ENCODE measurements at places on chromosomes 4 and X.

DNA sequence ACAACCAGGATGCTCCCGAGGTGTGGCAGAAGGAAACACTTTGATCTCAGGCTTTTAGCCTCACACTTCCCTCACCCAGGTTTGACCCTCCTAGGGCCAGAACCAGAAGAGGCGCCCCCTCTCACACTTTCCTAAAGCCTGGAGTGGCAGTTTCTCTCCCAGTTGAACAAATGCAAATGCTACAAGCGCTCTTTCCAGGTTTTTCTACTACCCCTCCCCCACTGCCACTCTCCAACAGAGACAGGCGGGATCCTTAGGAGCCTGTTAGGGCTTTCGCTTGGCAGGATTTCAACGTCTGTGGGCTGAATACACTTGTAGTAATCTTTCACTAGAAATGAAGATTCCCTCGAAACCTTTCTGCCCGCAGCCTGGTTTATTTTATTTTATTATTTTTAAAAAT, 2.4 kb downstream of the TSC22D3 start:
- DNase-seq: no peak

DNA sequence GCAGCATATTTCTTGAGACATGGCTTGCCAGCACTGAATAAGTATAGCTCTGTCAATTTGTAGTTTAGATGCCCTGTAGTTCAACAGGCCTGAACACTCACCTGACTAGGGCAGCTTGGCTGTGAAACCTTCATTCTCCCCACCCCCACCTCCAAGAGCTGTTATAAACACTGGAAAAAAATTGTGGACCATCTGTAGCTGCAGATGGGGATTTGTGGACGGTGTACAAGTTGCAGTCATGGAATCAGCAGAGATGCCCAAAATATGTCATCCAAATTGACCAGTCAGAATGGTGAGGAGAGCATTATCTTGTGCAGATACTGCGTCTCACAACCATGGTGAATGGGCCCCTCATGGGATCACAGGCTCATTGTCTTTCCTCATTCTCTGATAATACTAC, 76.2 kb upstream of the PAQR3 start:
- DNase-seq: no peak

- DNase-seq: no peak
Measured at GRCh38 chrX:70052895-70053615, 3.3 kb upstream of the AWAT2 start.

DNA sequence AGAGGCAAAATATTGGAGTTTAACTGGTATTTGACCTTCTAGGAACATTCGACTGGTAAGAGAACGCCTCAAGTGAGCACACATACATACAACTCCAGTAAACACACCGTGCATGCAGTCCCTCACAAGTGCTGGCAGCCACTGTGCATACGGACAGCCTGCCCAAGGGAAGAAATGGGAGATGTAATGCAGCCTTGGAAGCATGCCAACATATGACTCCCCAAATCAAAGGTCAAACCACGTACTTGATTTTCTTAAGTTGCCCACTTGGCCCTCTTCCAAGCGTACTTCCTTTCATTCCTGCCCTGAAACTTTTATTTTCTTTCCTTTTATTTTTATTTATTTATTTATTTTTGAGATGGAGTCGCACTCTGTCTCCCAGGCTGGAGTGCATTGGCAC, 206.6 kb downstream of the SPRY1 start:
- DNase-seq: no peak

DNA sequence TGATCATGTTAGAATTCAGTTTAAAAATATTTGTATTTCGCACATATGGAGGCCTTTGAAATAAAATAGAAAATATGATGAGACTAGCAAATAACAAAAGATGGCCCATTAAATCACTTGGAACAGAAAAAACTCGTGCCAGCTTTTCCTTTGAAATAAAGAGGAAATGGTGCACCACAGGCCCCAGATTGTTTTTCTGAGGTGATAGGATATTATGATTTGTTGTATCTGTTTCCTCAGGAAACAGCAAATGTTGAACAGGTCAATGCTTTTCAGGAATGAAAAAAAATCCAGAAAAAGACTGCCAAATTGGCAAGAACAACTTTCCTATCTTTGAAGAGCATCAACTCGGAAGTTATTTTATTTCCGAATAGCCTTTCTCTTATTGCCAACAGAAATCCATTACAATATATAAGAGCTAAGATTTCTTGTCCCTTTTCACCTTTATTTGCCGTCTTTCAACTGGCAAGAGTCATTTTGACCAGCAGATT, at the start of gene SMR3B:
Gene SMR3B (plus strand): TSS at position 441 of the 491 bp plus-strand sequence. CDS start 1,380 bp downstream, outside the sequence.
- no peak for DNase-seq

- no peak for DNase-seq
Measured at GRCh38 chrX:155959018-155959587, 38.4 kb upstream of the IL9R start.

DNA sequence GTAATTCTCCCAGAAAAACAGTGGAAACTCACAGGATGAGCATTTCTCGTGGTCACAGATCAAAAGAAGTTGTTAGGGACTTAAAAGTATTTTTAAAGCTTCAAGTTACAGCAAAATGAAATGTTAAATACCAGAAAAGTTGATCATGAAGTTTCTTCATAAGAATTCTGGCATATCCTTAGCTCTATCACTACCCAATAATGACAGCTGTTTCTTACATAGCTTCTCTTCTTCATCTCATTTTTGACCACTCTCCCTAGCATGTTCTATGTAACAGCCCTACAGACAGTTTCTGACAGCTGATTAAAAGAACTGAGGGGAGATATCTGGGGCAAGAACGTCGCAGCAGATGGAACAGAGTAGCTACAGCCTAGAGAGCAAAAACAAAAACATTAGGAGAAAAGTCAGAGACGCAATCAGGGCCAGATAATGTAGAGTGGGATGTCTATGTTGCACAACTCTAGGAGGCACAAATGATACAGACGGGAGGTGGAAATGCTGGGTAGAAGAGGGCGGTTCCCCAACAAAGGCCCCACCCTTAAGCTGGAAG, 108.7 kb downstream of the CORIN start:
- DNase-seq: no peak

- no peak for DNase-seq
Measured at GRCh38 chr4:129604632-129605255, 508.8 kb downstream of the C4orf33 start.

- DNase-seq: no peak
Measured at GRCh38 chr4:55553441-55554201, 6.9 kb upstream of the CLOCK start.

- no peak for DNase-seq
Measured at GRCh38 chr4:37243051-37243450, 1.5 kb upstream of the NWD2 start.

DNA sequence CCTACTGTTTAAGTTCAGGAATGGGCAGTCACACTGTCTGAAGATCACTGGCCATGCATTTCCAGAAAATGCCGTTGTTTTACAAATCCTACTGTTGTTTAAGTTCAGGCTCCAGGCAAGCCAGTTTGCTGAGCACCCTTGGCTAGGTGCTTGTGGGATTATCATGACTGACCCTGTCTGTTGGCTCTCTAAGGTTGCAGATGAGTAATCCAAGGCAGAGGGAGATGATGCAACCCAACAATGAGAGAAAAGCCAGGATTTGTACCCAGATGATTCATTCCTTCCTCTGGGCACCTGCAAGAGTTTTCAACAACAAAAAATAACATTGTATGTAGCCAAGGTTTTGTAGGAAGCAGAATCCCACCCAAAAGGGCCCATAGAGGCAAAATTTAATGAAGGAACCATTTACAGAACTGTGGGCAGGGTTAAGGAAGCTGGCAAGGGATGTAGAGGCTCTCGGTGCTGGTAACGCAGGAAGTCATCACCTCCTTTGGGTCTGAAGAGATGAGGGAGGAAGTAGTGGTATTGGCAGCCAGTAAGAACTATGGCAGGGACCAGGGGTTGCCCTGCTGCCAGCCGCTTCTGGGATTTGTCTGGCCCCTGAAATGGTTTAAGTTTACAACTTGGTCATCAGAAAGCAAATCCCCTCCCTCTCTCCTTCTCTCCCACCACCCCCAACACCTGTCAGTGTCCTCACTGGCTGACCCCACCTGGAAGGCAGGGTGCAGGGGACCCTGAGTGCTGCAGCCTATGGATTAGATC, 54.8 kb downstream of the MSX1 start:
- DNase-seq: no peak

DNA sequence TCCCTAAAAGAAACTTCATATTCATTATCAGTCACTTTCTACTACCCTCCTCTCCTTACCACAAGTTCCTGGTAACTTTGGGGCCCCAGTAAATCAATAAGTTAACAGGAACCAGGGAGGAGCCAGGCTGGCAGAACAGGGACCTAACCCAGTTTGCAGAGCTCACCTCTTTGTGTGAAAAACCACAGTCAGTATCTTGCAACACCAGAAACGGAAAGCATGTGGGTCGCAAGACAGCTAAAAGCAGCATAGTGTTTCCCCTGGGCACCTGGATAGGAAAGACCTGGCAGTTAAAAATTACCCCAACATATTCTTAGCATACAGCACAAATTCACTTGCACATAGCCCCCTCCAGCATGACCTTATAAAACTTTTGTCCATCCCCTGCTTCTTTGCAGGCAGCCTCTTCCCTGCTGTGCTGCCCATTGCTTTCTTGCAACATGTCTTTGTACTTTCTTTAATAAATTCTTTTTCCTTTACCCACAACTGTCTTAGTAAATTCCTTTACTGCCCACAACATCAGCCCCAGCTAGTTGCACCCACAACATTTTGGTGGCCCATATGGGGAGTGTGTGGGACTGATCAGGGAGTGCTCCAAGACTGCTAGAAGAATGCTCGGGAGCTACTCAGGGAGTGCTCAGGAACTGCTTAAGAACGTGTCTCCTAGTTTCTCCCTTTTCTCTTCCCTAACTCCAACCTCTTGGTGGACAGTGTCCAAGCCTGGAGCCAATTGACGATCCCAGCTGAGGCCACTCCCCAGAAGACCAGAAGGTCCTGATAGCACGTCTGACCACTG, 83.4 kb downstream of the MSN start:
- DNase-seq: no peak

DNA sequence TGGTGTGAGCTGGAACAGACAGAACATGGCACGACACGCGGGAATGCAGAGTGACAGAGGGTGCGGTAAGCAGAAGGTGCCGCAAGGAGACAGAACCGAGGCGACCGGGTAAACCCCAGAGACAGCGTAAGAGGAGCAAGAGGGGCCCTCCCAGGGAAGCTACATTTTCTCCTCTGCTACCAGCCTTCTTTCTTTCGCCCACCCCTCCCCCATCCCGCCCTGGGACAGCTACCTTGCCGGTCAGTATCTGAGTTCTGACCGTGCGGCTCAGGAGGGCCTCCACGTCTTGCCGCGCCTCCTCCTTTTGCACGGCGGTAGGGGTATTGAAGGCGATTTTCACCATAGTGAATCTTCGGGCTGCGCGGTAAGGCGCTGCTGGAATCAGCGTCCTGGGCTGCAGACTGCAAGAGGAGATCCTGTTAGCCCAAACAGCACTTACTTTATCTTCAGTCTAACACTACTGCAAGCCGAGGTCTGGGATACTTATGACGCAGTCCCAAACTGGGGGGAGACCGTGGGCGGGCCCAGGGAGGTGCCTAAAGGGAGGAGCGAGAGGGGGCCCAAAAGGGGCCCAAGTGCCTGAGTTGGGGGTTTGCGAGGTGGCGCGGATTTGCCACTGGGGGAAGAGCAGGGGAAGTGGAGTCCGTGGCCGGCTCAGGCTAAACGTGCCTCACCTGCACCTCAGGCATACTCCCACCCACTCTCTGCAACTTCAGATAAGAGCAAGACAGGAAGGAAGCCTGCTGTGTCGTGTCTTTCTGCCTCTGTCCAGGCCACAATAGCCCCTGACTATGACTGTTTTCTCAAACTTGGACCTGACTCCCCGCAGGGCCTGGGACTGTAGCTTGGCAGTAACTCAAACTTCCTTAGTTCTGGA, at the start of gene ITM2A:
Gene ITM2A (minus strand): TSS at position 462 of the 877 bp plus-strand sequence. CDS start 119 bp downstream, at position 343.
- DNase-seq: peak; percentile 23

DNA sequence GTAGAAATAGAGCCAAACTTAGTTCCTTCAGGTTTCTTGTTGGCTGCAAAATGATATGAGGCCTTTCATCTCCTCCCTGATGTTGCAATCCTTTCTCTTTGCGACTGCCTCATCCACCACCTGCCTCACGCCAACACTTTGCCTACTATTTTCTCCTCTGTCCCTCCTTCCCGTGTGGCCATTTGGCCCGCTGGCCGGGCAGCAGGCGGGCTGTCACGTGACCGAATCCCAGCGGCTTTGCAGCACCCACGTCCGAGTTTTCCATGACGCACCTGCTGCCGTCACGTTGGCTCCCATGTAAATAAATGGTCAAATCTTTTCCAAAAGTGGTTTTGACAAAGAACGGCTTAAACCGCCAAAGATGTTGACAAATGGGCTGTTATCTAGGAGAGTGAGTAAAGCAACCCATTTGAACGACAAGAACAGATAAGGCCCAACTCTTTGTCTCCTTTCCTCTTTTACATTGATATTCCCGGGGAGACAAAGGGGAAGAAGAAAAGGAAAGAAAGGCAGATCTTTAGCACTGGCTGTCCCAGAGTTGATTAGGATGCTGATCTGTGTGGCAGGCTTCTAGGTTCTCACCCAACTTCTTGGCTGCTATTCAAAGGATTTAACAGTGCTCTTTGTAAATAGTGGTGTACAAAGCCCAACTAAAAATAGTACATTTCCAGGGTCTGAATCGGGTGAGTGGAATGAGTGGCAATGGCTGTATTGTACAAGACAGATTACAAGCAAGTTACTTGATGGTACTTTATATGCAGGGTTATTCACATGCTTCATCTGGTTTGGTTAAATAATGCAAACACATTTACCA, 174.2 kb upstream of the JADE1 start:
- no peak for DNase-seq
